GM18507 (cell line): ENCODE measurements at places on chromosomes 12 and 14.

GRCh38 chr14:33709283-33709682 is 241.6 kb downstream of the EGLN3 start:
- DNase-seq, result no peak

GRCh38 chr12:119949594-119949993 is 39.4 kb upstream of the BICDL1 start:
- DNase-seq, result no peak

GRCh38 chr14:96567289-96567899 is 65.2 kb downstream of the PAPOLA start:
- no peak for DNase-seq

DNA sequence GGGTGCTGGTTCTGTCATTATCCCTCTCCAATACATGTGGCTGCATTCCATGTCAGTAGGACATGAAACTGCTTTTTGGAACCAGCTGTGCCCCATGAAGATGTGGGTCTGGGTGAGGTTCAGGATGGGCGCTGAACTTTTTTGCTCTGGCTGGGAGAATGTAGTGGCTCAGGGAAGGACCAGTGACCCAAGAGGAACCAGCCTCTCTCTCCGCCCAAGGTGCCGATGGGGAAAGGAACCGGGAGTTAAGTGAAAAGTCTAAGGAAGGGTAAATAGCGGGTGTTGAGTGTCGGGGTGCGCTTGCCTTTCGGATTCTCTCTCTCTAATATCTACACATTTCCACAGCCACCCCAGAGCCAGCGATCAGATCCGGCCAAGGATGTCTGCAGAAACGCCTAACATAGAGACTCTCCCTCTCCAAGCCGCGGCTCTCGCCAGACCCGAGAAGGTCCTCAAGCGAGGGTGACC is 7.8 kb downstream of the ARHGEF25 start:
- DNase-seq, result no peak

- DNase-seq, result no peak
Measured at GRCh38 chr14:79246173-79246572, 965.1 kb downstream of the DIO2 start.

- DNase-seq, result no peak
Measured at GRCh38 chr12:120818416-120818815, 85.7 kb downstream of the SPPL3 start.

DNA sequence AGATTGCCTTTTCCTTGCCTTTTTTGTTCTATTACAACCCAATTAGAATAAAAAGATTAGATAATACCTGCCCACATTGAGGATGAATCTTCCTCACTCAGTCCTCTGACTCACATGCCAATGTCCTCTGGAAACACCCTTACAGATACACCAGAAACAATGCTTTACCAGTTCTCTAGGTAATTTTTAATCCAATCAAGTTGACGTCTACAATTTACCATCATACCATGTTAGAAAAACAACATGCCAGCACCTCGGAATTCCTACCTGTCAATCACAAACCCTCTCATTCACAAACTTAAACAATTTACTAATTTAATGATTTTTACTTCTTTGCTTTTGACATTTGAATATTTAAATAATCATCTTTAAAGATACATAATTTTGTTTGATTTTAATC is 953.8 kb downstream of the TRHDE start:
- DNase-seq, result no peak

DNA sequence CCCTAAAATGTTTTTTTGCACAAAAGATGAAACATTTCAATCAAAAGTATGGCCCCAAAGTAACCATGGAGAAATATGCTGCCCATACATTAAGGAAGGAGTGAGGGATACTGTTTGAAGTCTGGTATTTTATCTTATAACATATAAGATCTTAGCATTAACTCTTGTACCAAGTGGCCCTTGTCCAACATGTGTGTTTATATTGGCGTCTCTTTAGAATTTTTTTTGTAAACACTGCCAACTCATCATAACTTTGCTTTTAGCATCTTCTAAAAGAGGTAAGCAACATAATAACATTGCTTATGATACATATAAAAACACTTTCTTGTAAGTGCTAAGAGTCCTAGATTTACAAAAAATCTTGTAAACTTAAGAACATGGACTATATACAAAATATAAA is 419.7 kb downstream of the ADAMTS20 start:
- no peak for DNase-seq

GRCh38 chr12:108980831-108981618 is 39.8 kb downstream of the SVOP start:
- no peak for DNase-seq

DNA sequence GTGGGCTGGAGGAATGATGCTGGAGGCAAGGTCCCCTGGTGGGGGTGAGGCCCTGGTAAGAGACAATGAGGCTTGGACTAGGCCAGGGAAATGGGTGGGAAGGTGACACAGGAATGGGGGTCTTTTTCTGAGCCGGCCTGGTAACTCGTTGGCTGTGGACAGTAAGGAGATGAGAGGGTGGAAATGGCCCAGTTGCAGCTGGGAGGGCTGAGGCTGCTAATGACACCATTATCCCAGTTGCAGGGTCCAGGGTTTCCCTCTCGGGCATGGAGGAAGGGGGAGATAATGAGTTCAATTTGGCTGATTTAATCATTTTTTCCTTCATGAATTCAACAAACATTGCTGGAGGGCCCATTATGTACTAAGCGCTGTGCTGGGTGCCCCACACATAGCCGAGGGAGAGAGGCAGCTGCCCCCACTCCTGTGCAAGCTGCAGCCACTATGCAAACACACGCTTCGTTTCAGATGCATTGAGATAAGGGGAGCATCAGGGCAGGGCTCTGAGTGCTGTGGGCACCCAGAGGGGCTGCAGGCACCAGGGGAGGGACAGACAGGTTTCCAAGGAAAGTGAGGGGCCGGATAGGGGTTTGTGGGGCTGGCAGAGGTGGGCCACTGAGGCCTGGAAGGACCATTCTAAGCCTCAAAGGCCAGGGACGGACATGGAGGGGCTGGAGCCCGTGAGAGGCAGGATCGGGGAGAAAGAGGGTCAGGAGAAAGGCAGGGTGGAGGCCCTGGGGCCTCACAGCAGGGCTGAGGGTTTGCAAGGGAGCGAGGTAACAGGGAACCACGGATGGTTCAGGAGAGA is 43.2 kb upstream of the MEG3 start:
- no peak for DNase-seq

- DNase-seq, result no peak
Measured at GRCh38 chr12:106893451-106893850, 62.3 kb upstream of the TMEM263 start.

DNA sequence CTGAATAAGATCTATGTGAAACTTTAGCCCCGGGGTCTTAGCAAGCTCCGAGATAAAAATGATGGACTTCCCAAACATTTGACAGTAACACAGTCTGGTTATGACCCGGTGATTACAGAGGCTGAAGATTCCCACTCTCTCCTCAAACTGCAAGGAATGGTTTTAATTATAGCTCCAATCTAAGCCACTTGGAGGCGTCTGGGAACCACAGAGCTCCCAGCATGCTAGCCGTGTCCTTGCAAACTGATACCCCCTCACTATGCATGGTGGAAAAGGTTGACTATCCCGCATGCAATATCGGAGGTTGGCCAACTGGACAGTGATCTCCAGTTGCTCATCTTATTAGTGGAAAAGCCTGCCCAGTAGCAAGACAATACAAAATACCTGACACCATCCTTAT is 76.5 kb upstream of the GRIN2B start:
- DNase-seq, result no peak

DNA sequence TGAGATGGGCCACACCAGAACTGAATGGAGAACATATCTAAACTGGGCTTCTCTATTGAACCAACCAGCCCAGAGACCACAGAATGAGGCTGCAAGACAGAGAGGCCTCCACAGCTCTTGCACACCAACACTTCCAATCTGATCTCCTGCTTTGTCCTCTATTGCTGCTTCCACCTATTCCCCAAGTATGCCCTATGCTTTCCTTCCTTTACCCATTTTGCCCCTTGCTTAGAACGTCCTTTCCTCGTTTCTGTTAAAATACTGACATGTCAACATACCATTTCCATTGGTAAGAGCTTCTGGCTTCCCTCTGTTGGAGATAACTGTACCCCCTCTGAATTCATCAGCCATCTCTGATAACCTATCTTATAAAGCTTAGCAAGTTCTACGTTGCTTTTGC is 2.8 kb downstream of the SLC2A13 start:
- no peak for DNase-seq

DNA sequence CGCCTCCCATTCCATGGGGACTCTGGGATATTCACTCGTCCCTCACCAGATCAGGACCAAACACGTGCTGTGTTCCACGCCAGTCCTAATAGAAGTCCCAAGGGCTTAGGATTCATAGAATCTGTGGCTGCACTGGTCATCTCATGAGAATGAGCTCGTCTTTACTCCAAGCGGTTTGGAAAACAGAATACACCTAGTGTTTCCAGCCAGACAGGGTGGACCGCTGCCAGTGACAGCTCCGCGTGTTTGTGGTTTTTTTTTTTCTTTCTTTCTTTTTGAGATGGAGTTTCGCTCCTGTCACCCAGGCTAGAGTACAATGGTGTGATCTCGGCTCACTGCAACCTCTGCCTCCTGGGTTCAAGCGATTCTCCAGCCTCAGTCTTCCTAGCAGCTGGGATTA is 75.1 kb downstream of the GLT1D1 start:
- no peak for DNase-seq

DNA sequence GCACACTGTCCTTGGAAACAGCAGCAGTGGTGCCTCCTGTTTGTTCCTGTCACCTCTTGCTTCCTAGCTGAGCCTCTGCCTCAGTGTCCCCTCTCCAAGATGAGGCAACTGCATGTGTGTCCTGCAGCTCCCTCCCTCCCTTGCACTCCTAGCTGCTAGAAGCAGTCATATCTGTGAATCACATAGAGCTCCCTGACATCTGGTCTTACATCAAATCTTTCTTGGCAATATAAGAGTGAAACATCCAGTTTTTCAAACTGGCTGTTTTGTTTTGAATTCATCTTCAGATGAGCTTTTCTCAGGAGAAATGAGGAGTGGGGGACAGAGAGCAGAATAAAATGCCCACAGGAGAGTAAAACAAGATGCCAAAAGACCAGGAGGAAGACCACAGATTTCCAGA is 103.7 kb downstream of the VCPKMT start:
- no peak for DNase-seq

DNA sequence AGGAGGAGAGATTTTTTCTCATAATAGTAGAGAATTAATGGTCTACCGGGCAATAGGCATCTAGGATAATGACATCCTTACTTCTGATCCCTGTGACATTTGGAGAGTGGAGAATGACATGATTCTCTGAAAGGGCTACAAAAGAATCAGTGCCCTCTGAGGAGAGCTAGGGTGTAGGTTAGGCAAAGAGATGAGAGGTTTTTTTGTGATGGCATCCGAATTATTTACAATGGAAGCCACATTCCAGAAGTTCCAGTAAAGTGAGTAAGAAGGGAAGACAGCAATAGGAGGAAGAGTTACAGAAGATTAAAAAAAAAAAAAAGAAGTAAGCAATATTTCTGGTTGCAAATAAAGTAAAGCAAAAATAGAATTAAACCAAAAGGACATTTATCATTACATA is 478.0 kb downstream of the RMST start:
- no peak for DNase-seq
